CD4-positive, alpha-beta T cell (primary cell): ENCODE measurements at places on chromosomes 6 and 20. TPM values are rescaled to one million over a fixed set of nuclear protein-coding genes. Genes with fewer than 3 reads are reported as not detected.

DUSP15 gene
- not detected for total RNA-seq

ZNF343 gene
- 5.1 TPM for total RNA-seq

FAM209B gene
- total RNA-seq, result 3.9 TPM

RIPPLY2 gene
- total RNA-seq, result not detected

COL10A1 gene
- not detected for total RNA-seq

TRIM31 gene
- total RNA-seq, result not detected
